ENCODE measurements at places on chromosomes 4 and X.

GRCh38 chr4:136392576-136392975 is 1139.7 kb downstream of the PCDH18 start:
- no peak for DNase-seq

GRCh38 chr4:19831644-19832285 is 419.9 kb upstream of the SLIT2 start:
- no peak for DNase-seq

- no peak for DNase-seq
Measured at GRCh38 chr4:2217726-2218125, 24.2 kb downstream of the HAUS3 start.

GRCh38 chr4:10506077-10506476 is 48.9 kb upstream of the ZNF518B start:
- DNase-seq, result no peak

DNA sequence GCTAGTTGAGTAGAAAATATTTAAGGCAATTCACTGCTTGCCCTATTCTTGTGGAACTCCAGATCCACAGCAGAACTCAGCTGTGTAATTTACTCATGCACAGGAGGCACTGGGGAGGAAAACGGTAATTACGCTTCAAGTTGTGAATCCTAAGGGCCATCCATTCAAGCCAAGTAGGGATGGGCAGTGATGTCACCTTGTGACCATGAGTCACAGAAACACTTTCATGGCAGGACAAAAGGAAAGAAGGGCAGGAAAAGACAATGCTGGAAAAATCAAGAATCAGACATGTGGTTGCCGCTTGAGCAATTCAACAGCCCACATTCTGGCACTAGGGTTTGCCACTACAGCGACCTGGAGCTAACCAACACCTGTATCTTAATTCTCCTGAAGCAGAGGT is 1.4 kb downstream of the PAQR3 start:
- no peak for DNase-seq

DNA sequence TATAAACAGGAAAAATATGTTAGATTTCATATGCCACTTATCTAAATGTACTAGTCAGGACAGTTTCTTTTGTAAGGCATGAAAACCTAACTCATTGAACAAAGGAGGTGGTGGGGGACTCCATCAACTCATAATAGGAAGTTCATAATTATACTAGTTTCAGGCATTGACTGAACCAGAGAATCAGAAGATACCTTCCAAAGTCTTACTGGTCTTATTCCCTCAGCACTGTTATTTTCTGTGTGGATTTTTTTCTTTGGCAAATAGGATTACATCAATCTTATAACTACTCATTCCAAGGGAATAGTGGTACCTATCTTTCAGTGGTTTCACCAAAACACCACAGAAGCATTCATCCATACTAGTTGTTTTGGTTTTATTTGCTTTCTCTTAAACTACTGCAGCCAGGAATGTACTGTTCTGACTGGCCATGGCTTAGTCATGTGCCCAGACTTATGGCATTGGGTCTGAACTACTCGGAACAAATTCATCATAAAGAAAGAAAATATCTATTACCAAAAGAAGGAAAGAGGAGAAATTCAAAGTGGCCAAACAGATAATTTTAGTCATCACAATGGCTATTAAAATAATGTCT is 273.9 kb downstream of the ARAP2 start:
- DNase-seq, result no peak

- DNase-seq, result no peak
Measured at GRCh38 chr4:174037631-174038030, 245.8 kb downstream of the FBXO8 start.

- DNase-seq, result no peak
Measured at GRCh38 chrX:69815063-69815462, 199.2 kb downstream of the EDA start.

DNA sequence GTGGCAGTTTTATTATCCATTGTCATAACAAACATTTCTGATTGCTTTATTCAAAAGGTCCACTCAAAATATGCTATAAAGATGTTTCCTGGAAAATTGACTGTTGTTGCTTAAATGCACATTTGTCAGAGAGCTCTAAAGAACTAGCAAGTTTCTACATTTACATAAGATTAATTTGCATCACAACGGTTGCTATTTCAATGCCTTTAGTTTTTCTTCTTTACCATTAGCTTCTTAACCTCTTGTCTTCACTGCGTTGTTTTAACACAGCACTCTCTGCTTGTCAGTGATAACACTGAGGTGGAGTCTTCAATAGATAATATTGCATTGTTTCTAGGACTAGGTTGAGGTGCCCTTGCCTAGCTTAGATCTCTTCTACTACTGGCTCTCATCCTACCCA is 76.7 kb upstream of the GALNT7 start:
- DNase-seq, result no peak

- no peak for DNase-seq
Measured at GRCh38 chr4:123556526-123556925, 159.9 kb downstream of the SPRY1 start.

DNA sequence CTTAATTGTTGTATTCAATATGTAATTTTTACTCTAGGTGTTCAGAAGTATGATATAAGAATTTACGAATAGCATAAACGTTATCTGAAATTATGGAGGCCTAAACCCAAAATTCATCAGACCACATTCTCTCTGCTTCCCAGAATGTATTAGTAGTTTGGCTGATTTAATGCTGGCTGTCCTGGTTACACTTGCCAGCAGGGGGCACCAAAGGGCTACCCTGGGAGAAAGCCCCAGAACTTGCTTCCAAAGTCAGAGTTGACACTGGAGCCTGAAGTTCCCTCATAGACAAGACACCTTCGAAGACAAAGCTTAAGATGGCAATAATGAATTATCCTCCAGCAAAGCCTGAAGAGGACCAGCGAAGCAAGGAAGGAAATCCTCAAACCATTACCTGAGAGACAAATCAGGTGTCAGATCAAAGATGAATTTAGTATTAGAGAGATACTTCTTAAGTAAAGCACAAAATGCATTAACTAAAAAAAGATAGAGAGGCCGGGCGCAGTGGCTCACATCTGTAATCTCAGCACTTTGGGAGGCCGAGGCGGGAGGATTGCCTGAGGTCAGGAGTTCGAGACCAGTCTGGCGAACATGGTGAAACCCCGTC is 11.3 kb upstream of the ANOS1 start:
- DNase-seq, result peak; percentile 46
